ENCODE measurements at places on chromosomes 16 and 17. TPM values are rescaled to one million over a fixed set of nuclear protein-coding genes. Genes with fewer than 3 reads are reported as not detected.

DNA sequence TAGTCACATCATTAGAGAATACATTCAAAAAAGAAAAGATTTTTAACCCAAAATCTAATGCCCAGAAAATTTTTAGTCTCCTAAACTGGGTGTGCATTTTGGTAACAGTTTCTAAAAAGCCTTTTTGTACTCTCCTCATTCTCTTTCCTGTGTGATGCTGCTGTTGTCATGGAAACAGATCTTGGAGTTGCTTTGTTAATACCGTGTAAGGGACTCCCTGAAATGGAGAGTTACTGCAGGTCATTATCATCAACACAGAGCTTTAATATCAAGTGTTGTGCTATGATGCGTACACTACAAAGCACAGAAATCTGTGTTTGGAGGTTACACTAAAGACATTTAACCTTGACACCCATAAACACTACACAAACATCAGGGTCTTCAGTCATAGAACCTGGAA is 216.3 kb downstream of the PRKCA start:
- no peak for DNase-seq

DNA sequence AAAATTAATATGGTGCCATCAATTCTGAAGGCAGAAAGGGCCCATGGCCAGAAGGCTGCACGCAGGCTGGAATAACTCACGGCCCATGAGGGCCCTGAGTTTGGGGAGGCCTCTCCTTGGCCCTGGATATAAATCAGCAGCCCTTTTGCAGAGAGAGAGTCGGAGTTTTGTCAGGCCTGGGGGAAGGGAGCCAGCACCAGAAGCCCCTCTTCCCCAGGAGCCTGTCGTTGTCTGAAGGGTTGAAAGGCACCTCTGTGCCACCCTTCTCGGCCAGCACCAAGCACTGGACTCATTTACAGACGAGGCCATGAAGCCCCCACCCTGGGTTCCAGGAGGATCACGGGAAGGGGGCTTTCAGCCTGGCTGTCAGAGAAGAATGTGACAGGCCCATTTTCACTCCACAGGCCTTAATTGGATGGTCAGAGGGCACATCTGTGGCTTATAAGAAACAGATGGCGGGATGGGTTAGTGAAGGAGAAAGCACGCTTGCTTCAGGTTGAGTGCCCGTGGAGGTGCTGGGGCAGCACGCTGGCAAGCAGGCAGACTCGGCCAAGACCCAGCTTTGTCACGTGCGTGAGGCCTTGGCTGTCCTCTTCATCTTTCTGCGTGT is 140.6 kb downstream of the CLEC16A start:
- no peak for DNase-seq

- DNase-seq = no peak
Observed at GRCh38 chr16:66147291-66147690, 219.2 kb upstream of the CDH5 start.

DNA sequence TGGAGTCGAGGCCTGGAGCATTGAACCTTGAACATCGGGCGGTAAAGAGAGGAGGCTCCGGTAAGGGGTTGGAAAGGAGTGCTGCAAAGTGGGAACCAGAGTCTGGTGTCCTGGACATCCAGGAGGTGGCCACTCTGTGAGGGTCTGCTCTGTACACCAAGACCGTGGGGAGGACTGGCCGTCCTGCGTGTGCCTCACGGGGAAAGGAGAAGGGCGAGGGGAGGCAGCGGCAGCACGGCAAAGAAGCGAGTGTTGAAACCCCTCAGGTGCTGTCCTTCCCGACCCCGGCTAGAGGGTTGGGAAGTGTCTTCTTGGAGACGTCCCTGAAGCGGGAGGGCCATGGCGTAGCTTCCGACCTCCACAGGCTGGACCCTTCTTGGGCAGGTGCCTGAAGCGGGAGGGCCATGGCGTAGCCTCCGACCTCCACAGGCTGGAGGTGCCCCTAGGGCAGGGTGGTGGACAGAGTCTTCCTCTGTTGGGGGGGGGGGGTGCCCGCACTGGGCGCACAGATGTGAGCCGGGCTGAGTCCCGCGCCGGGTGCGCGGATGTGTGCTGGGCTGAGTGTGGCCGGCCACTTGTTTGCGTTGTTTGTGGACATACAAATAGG is 42.0 kb downstream of the FOXK2 start:
- no peak for DNase-seq

DNA sequence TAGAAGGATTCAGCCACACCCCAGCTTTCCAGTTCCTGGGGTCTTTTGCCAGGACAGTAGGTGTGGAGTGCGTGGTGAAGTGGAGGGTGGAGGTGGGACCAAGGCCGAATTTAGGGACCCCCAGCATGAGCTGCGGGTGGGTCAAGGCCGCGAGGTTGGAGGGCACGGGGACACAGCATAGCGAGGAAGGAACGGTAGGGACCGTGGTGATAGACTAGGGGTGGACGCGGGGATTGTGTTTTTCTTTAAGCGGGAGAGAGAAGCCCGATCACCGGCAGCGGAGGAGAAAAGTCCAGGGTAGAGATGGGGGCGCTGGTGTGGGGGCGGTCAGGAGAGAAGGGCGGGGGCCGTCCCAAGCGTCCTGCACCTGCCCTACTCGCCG is 261 bp upstream of the B4GALNT2 start:
- DNase-seq = no peak

GRCh38 chr16:2967211-2967631 is 1.9 kb upstream of the PAQR4 start:
- DNase-seq = no peak

GRCh38 chr17:47237841-47238240 is 15.8 kb upstream of the ITGB3 start:
- DNase-seq = no peak

- no peak for DNase-seq
Observed at GRCh38 chr17:6913608-6914443, 82.0 kb upstream of the ALOX12 start.

GRCh38 chr17:18184143-18185031 is 759 bp downstream of the ALKBH5 start:
- DNase-seq = no peak

GRCh38 chr17:28553000-28553505 is 629 bp upstream of the UNC119 start:
- no peak for DNase-seq

- no peak for DNase-seq
Observed at GRCh38 chr16:1706386-1707192, 594 bp downstream of the MAPK8IP3 start.

DNA sequence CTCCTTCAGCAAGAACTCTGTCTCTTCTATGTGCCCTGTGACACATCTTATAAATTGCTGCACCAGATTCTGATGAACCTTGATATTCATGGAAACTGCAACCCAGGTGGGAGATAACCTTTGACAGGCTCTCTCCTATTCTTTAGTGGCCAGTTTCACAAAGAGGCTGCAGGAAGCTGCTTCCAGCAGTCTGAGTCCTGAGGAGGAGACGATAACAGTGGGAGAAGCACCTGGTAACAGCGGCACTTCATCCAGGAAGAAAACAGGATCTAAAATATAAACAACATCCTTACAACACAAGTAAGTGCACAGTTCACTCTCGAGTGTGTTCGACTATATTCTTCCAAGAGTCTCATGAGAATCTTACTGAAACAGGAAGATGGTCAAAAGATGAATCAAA is 180.1 kb downstream of the MAP2K6 start:
- no peak for DNase-seq

- no peak for DNase-seq
Observed at GRCh38 chr16:79012671-79013434, 587.7 kb downstream of the MAF start.

DNA sequence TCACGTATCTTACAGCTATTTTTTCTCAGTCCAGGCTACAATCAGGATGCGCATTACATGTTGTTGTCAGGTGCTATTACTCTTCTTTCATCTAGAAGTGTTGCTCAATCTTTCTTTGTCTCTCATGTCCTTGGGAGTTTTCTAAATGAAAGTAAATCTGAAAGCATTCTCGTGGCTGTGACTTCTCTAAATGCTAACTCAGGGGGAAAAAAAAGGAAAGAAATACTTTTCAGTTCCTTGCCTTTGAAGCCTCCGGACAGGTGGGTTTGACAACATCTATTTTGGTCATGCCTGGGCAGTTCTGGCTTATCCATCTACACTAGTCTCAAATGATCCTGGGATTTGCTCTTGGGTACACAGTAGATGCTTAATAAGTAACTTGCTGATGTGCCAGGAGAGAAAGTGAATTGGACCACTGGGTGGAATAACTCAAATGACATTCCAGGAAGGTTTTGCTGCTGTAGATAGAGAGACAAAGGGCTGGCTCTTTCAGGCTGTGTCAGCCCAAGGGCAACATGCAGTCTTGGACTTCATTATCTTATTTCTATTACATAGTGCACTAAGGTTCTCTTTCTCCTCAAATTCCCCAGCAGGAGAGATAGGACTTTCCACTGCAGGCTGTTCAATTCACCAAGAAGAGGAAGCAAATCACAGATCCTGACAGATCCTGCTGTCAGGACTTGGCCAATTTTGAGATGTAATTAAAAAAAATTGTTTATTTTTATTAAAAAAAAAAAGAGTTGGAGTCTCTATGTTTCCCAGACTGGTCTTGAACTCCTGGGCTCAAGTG is 63.6 kb upstream of the NFAT5 start:
- DNase-seq = no peak

DNA sequence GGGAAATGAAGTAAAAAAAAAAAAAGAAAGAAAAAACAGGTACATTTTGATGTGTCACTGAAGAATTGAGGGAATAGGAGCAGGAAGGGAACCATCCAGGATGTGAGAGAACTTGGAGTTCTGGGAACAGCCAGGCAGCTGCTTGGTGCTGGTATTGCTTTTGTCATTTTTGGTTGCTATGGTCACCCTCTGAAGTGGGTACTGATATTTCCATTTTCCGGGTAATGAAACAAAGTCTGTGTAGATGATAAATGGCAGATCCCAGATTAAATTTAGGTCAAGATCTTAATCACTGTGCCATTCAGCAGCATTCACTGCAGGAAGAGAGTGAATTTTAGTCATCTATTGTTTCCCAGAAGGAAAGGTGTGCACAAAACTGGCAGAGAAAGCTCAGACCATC is 93.6 kb downstream of the ABCA8 start:
- DNase-seq = no peak

- no peak for DNase-seq
Observed at GRCh38 chr16:492211-492875, 35.2 kb upstream of the CAPN15 start.

- peak; percentile 33 for DNase-seq
Observed at GRCh38 chr17:35790841-35791240, 4.6 kb downstream of the MMP28 start.

GRCh38 chr16:1057252-1057932 is 15.2 kb upstream of the SSTR5 start:
- no peak for DNase-seq

DNA sequence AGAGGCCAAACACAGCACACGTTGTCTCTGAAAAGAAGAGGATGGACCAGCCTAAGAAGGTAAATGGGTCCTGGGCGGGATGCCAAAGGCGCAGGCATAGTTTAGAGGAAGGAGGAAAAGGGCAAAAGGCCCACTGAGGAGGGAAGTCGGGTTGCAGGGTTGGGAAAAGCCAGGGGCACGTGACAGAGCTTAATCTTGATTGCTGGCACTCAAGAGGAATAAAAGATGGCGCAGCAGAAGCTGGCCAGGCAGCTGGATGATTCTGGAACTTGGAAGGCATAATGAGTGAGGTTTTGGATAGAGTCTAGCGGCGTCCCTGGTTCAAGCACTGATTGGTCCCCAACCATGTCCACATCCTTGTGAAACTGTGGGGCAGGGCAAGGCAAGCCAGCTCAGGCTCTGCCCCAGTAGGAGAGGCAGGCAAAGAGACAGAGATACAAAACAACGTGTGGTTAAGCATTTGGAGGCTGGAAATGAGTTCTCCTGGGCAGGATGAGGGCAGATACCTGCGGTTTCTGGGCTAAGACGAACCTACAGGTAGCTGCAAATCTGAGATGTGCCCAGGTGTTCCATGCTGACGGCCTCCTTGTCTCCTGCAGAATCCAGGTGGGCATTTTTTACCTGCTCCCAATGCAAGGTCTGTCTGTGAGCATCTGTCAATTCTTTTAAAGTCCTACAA is 52.7 kb upstream of the CIBAR2 start:
- no peak for DNase-seq

- no peak for DNase-seq
Observed at GRCh38 chr16:22692916-22693637, 120.9 kb upstream of the HS3ST2 start.

GRCh38 chr17:7133424-7133823 is 18.8 kb upstream of the ASGR2 start:
- DNase-seq = no peak

- no peak for DNase-seq
Observed at GRCh38 chr16:88734361-88734728, 28.0 kb downstream of the CTU2 start.

DNA sequence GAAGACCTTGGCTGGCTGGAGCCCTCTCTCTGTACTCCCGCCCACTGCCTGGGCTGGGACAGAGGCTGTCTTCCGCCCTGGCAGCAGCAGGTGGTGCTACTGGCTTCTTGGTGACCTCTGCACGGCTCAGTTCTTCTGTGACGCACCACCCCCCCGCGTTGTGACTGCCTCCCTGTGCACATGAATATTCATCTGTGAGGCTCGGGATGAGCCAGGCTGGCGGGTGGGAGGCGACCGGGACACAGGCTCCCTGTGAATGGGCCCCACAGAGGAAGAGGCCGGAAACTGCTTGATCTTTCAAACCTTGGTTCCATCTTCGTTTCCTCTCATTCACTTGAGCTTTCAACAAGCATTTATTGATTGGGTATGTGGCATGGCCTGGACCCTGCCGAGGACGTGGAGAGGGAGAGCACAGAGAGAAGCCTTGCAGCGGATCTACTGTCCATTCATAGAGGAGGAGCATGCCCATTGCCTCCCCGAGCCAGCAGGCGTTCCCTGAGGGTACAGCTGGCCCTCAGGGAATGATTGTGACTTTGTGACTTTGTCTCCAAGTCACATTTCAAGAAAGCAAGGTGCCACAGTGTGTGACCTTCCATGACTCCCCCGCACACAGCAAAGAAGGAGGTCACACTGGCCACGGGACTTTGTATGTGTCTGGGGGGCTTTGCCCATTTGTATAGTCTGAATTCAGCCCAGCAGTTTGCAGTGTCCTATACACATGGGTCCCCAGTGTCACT is 45.0 kb downstream of the B9D1 start:
- DNase-seq = no peak

The PTGES3L gene
- total RNA-seq = not detected

The HEXIM2 gene
- total RNA-seq = 5.1 TPM

The TP53TG3D gene
- total RNA-seq = not detected

The TNFAIP1 gene
- 61.3 TPM for total RNA-seq

The MT4 gene
- not detected for total RNA-seq

The KRT28 gene
- not detected for total RNA-seq

The TP53TG3B gene
- total RNA-seq = not detected

The TBX4 gene
- total RNA-seq = 0.19 TPM

The HOXB6 gene
- total RNA-seq = 8.9 TPM

The PRSS22 gene
- total RNA-seq = not detected
